ENCODE measurements at places on chromosomes 3 and 15.

GRCh38 chr15:87038404-87038803 lies 958.7 kb downstream of the AGBL1 start:
- no peak for DNase-seq

- no peak for DNase-seq
Observed at GRCh38 chr3:152976239-152976638, 141.3 kb downstream of the P2RY1 start.

- DNase-seq = no peak
Observed at GRCh38 chr15:93089727-93090305, 805 bp upstream of the RGMA start.

GRCh38 chr3:121473001-121473400 lies 72.8 kb downstream of the POLQ start:
- DNase-seq = no peak

DNA sequence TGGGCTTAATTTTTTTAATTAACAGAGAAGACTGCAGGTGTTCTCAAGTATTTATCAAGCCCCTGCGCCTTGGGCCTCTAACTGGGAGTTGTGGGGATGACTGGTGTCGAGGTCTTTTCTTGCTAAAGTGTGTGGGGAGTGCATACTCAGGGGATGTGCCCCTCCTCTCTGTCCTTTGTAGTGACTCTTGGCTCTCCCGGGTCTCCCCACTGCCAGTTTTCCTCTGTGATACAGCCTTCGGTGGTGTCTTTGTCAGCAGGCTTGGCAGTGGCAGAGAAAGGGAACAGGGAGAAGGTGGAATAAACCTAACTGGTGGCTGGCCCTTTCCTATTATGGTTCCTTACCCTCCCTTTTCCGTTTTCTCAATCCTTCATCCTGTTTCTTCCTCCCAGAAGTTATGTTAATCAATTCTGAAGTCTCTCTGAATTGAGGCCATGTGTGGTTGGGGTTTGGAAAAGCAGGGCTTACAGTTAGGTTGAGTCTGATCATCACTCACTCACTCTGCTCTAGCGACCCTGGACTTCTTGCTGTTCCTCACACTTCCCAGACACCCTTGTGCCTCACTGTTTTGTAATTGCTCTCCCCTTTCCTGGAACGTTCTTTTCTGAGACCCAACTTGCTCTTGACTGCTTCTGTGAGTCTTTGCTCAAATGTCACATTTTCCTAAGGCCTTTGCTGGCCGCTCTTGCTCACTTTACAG lies 158.1 kb downstream of the PTPRG start:
- DNase-seq = no peak

- no peak for DNase-seq
Observed at GRCh38 chr3:14370720-14371572, 31.5 kb upstream of the SLC6A6 start.

GRCh38 chr3:169342652-169343505 lies 320.6 kb downstream of the MECOM start:
- DNase-seq = no peak

DNA sequence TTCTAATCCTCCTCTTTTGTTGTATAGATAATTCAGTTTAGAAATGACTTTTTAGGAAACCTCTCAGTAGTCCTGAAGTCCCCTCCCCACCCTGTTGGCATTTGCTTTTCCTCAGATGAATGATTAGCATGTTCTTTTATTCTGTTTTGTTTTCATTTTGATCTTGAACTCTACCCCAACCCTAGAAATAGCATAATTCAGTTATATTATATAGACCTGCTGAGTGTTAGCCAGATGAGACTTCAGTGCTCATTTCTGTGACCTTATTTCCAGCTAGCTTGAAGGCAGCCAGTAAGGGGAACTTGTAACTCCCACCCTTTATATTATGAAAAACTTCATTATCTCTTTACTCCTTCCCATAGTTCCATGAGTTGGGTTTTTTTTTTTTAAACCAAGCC lies 41.2 kb downstream of the SNRK start:
- DNase-seq = no peak

- DNase-seq = peak; percentile 24
Observed at GRCh38 chr3:192467230-192468140, 259.9 kb downstream of the FGF12 start.

- DNase-seq = no peak
Observed at GRCh38 chr3:38614091-38614490, 35.4 kb downstream of the SCN5A start.

GRCh38 chr15:68223171-68223570 lies 6.4 kb downstream of the CLN6 start:
- no peak for DNase-seq

- no peak for DNase-seq
Observed at GRCh38 chr3:32293903-32294302, 55.4 kb downstream of the CMTM8 start.

- no peak for DNase-seq
Observed at GRCh38 chr15:64379216-64379960, 1.9 kb downstream of the PCLAF start.

GRCh38 chr15:25345943-25346342 lies 92.9 kb downstream of the UBE3A start:
- DNase-seq = no peak

- no peak for DNase-seq
Observed at GRCh38 chr3:36740787-36741186, 23.6 kb downstream of the DCLK3 start.

GRCh38 chr15:96150254-96150653 lies 180.2 kb upstream of the NR2F2 start:
- no peak for DNase-seq

GRCh38 chr3:81443958-81444357 lies 317.5 kb downstream of the GBE1 start:
- DNase-seq = no peak

GRCh38 chr3:179955286-179955685 lies 81.5 kb downstream of the PEX5L start:
- no peak for DNase-seq
